ENCODE measurements at places on chromosomes 5 and 9.

GRCh38 chr5:14171046-14171445 lies 27.9 kb downstream of the TRIO start:
- no peak for DNase-seq

- no peak for DNase-seq
These were observed 24.9 kb downstream of the SNX24 start for GRCh38 chr5:122870219-122870856.

DNA sequence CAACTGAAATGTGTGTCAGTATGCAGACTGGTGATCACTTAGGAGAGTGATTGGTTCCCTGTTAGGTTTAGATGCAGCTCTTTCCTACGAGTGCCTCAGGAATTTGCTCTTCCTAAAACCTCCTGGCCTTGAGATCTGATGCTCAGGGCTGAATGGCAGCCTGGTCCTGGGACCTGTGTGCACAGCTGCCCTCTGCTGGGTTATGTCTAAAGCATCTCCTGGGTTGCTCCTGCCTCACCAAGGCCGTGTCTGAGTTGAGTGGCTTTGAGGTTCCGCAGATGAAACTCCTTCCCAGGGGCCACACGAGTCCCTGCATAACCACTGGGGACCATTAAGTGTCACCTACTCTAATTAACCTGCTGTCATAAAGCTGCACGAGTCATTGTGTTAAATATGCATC lies 59.5 kb downstream of the MVB12B start:
- DNase-seq = no peak

- DNase-seq = no peak
These were observed 43.8 kb downstream of the NR2F1 start for GRCh38 chr5:93626801-93627200.

GRCh38 chr5:172437445-172438318 lies 16.6 kb downstream of the SH3PXD2B start:
- DNase-seq = no peak

DNA sequence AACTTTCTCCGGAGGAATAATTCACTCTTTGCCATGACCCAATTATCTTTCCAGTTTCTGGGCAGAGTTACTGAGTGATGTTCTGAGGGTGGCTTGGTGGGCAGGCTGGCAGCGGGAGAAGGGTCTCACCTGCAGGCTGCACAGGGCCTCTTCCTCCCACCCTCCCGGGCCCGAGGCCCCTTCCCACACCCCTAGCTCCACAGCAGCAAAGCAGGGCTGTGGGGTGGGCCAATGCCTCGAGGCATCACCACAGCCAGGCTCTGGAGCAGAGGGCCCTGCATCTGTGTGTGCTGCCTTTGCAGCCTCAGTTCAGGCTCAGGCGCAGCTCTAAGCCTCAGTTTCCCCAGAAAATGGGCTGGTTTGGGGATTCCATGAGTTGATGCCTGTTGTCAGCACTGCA lies 120.2 kb upstream of the FOXD4L5 start:
- DNase-seq = no peak

DNA sequence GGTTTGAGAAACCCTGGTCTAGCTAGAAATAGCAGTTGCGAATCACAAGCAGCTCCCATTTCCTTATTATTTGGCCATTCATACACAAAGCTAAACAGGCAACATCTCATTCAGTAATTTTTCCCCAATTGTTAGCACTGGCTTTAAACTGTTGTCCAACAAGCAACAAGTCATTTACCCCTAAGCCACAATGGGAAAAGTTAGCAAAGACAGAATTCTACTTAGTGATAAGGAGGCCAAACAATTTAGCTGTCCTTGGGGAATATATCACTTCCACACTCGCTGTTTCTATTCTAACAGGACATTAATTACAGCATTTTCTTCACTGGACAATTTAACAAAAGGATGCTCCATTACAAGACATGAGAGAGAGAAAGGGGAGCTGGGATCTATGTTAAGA lies 2.8 kb downstream of the MYO10 start:
- no peak for DNase-seq
